Esophagus (tissue), 2 donors: ENCODE measurements at places on chromosomes 1 and 21. TPM values are rescaled to one million over a fixed set of nuclear protein-coding genes. Genes with fewer than 3 reads are reported as not detected.

TMOD4 gene
- polyA plus RNA-seq = 0.14 TPM

MAP3K21 gene
- polyA plus RNA-seq = 1.4 TPM

NOTCH2NLA gene
- polyA plus RNA-seq = 19.0 TPM

NUP210L gene
- polyA plus RNA-seq = 0.02 TPM

SNRNP40 gene
- 8.7 TPM for polyA plus RNA-seq

PRMT2 gene
- polyA plus RNA-seq = 91.4 TPM

PROX1 gene
- 0.18 TPM for polyA plus RNA-seq

MAN1C1 gene
- 2.4 TPM for polyA plus RNA-seq

RCSD1 gene
- polyA plus RNA-seq = 1.7 TPM

LCE3E gene
- 5.0 TPM for polyA plus RNA-seq

TMEM200B gene
- 2.1 TPM for polyA plus RNA-seq

PTGS2 gene
- polyA plus RNA-seq = 0.29 TPM

LRRC8B gene
- polyA plus RNA-seq = 3.0 TPM

CHI3L2 gene
- 0.49 TPM for polyA plus RNA-seq

CSF3R gene
- polyA plus RNA-seq = 1.00 TPM

SAMSN1 gene
- 1.4 TPM for polyA plus RNA-seq

PGLYRP4 gene
- 3.3 TPM for polyA plus RNA-seq

FMOD gene
- polyA plus RNA-seq = 4.4 TPM

CNKSR1 gene
- 18.7 TPM for polyA plus RNA-seq

CAMK1G gene
- polyA plus RNA-seq = 0.01 TPM

LAMTOR5 gene
- polyA plus RNA-seq = 188 TPM

APCS gene
- not detected for polyA plus RNA-seq

ABCG1 gene
- 2.8 TPM for polyA plus RNA-seq

PATJ gene
- 17.2 TPM for polyA plus RNA-seq

PODN gene
- polyA plus RNA-seq = 8.3 TPM

IL19 gene
- polyA plus RNA-seq = 1.4 TPM

ARHGEF11 gene
- 11.2 TPM for polyA plus RNA-seq

ATAD3A gene
- polyA plus RNA-seq = 26.1 TPM

SPRR5 gene
- polyA plus RNA-seq = 4.2 TPM

ADAM30 gene
- polyA plus RNA-seq = not detected

AJAP1 gene
- polyA plus RNA-seq = 0.12 TPM

SPRR2G gene
- polyA plus RNA-seq = 0.49 TPM

AMY2B gene
- polyA plus RNA-seq = 16.2 TPM

TMEM52 gene
- 2.1 TPM for polyA plus RNA-seq

KAZN gene
- polyA plus RNA-seq = 32.0 TPM

SHC1 gene
- polyA plus RNA-seq = 38.8 TPM
